ENCODE measurements at places on chromosomes 5 and 9. TPM values are rescaled to one million over a fixed set of nuclear protein-coding genes. Genes with fewer than 3 reads are reported as not detected.

The CEL gene
- 0.88 TPM for total RNA-seq

The FBP1 gene
- total RNA-seq = 0.13 TPM

The ORM2 gene
- total RNA-seq = not detected

The RFESD gene
- total RNA-seq = 2.5 TPM

The CA9 gene
- 6.6 TPM for total RNA-seq

The PCDHGB5 gene
- 2.1 TPM for total RNA-seq

The ELAVL2 gene
- total RNA-seq = not detected
